Esophagus (tissue), 2 donors: ENCODE measurements at places on chromosomes 2 and 18. TPM values are rescaled to one million over a fixed set of nuclear protein-coding genes. Genes with fewer than 3 reads are reported as not detected.

The MYCN gene
- polyA plus RNA-seq, result 0.51 TPM

The ZDBF2 gene
- 0.88 TPM for polyA plus RNA-seq

The ZSWIM2 gene
- polyA plus RNA-seq, result not detected

The CD207 gene
- 0.94 TPM for polyA plus RNA-seq

The SDC1 gene
- 334 TPM for polyA plus RNA-seq

The LYG2 gene
- polyA plus RNA-seq, result not detected

The COBLL1 gene
- polyA plus RNA-seq, result 27.9 TPM

The ALK gene
- polyA plus RNA-seq, result 0.04 TPM

The CRYGC gene
- polyA plus RNA-seq, result not detected

The HRH4 gene
- polyA plus RNA-seq, result not detected

The PLGLB2 gene
- 4.9 TPM for polyA plus RNA-seq

The PLEKHH2 gene
- 2.6 TPM for polyA plus RNA-seq

The MREG gene
- polyA plus RNA-seq, result 26.5 TPM

The FABP1 gene
- polyA plus RNA-seq, result 1.8 TPM

The TNFAIP6 gene
- polyA plus RNA-seq, result 0.51 TPM

The SP5 gene
- polyA plus RNA-seq, result 0.43 TPM

The GPBAR1 gene
- polyA plus RNA-seq, result 0.29 TPM

The ANKRD29 gene
- polyA plus RNA-seq, result 14.8 TPM

The KCTD1 gene
- polyA plus RNA-seq, result 51.8 TPM

The RGPD3 gene
- polyA plus RNA-seq, result 0.06 TPM

The FAHD2B gene
- polyA plus RNA-seq, result 3.8 TPM

The HOXD12 gene
- not detected for polyA plus RNA-seq

The STAT4 gene
- polyA plus RNA-seq, result 0.67 TPM

The SH3RF3 gene
- 1.3 TPM for polyA plus RNA-seq

The LIMS3 gene
- polyA plus RNA-seq, result 0.26 TPM

The AMER3 gene
- not detected for polyA plus RNA-seq

The SPATA3 gene
- not detected for polyA plus RNA-seq

The REG3A gene
- 1.5 TPM for polyA plus RNA-seq

The KCNG2 gene
- 0.04 TPM for polyA plus RNA-seq

The LDAH gene
- polyA plus RNA-seq, result 5.1 TPM

The DLX2 gene
- polyA plus RNA-seq, result not detected

The CERKL gene
- polyA plus RNA-seq, result not detected

The SOX11 gene
- not detected for polyA plus RNA-seq

The RGPD5 gene
- polyA plus RNA-seq, result 2.9 TPM

The IL36A gene
- 394 TPM for polyA plus RNA-seq

The MGAT5 gene
- 4.4 TPM for polyA plus RNA-seq

The SPC25 gene
- 4.1 TPM for polyA plus RNA-seq

The DPYSL5 gene
- polyA plus RNA-seq, result not detected

The CHRND gene
- not detected for polyA plus RNA-seq

The MZT2B gene
- 208 TPM for polyA plus RNA-seq

The ABCG8 gene
- polyA plus RNA-seq, result not detected

The PPP1R1C gene
- 1.1 TPM for polyA plus RNA-seq

The UGT1A7 gene
- polyA plus RNA-seq, result 28.8 TPM

The CRYBA2 gene
- polyA plus RNA-seq, result 0.47 TPM

The TUBB8B gene
- 0.82 TPM for polyA plus RNA-seq

The MAP2 gene
- 4.4 TPM for polyA plus RNA-seq

The CFAP221 gene
- polyA plus RNA-seq, result not detected

The UCN gene
- 0.41 TPM for polyA plus RNA-seq

The PLB1 gene
- polyA plus RNA-seq, result 0.94 TPM

The ASIC4 gene
- 0.01 TPM for polyA plus RNA-seq

The GRB14 gene
- 1.1 TPM for polyA plus RNA-seq

The DES gene
- polyA plus RNA-seq, result 686 TPM

The SPP2 gene
- not detected for polyA plus RNA-seq

The TANC1 gene
- 18.1 TPM for polyA plus RNA-seq
